ENCODE measurements at places on chromosomes 7 and 10. TPM values are rescaled to one million over a fixed set of nuclear protein-coding genes. Genes with fewer than 3 reads are reported as not detected.

CNPY1 gene
- not detected for total RNA-seq

THAP5 gene
- total RNA-seq: 50.7 TPM

CLDN3 gene
- total RNA-seq: 0.88 TPM

FFAR4 gene
- total RNA-seq: not detected

IL6 gene
- total RNA-seq: 2.6 TPM

CDH23 gene
- total RNA-seq: 56.2 TPM

GPR146 gene
- total RNA-seq: 110 TPM

ZP3 gene
- not detected for total RNA-seq

GJD4 gene
- total RNA-seq: not detected

HOXA3 gene
- 1.0 TPM for total RNA-seq

IDI2 gene
- total RNA-seq: not detected

OPN4 gene
- total RNA-seq: not detected

NKX1-2 gene
- not detected for total RNA-seq

OR2A1 gene
- total RNA-seq: not detected

GSAP gene
- 3.8 TPM for total RNA-seq

FLNC gene
- total RNA-seq: 114 TPM
